Naive B cell (primary cell): ENCODE measurements at places on chromosomes 6 and 20.

GRCh38 chr20:54221353-54221752 lies 13.5 kb downstream of the PFDN4 start:
- no peak for DNase-seq

DNA sequence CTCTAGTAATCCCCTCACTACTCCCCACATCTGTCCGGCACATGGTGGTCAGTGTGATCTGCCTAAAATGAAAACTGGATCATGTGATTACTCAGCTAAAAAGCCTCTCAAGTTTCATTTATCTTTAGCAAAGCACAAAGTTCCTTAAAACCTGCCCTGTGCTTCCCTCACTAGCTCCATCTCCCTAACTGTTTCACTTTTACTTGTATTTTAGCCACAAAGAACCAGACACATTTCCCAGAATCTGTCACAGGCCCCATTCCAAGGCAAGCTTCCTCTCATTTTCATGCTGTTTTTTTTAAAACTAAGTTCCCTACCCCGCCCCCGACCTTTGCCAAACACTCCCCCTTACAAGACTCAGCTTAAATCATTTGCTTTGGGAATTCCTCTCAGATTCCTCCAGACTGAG lies 8.9 kb upstream of the IGF2R start:
- DNase-seq: no peak

- DNase-seq: no peak
Observed at GRCh38 chr6:62441182-62441581, 155.2 kb upstream of the KHDRBS2 start.

GRCh38 chr20:41403604-41404003 lies 37.0 kb upstream of the EMILIN3 start:
- no peak for DNase-seq

DNA sequence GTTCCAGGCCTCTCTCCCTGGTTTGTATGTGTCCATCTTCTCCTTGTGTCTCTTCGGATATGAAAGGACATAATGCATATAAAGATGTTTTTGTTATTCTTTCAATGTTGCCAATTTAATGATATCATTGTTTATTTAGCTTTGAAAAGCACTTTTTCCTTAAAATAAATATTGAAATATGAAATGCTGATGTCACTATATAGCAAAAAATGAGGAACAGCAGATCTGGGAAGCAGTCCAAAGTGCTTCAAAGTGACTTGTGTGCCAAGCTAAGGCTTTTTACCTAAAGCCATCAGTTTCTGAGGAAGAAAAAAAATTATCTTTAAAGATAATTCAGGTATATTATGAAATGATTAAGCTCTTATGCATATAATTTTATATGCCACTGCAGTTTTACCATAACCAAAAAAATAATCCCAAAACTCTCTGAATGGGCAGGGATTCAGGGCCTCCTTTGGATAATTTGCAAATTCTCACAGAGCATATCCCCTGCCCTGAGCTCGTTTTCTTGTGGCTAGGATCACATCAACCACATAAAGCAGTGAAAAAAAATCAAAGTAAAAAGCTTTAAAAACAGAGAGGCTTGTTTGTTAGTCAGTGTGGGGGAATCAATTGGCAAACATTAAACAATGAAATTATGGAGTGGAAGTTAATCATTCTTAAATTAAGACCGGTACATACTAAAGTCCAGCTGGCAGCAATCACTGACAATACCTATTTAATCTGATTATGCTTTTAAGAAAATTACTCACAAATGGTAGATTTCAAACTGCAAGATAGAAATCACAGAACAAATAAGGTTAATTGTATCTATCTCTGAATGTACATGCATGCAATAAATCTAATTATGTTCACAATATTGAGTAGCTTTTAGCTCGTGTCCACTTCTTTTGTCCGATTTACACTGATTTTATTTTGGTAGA lies 1027.9 kb upstream of the ADGRB3 start:
- DNase-seq: no peak

GRCh38 chr6:156107624-156108101 lies 652.0 kb upstream of the NOX3 start:
- no peak for DNase-seq

- DNase-seq: no peak
Observed at GRCh38 chr20:38063911-38064530, 30.5 kb downstream of the RPRD1B start.

GRCh38 chr6:35056952-35057351 lies 84.2 kb downstream of the TCP11 start:
- DNase-seq: no peak
